ENCODE measurements at places on chromosomes 3 and 15.
A peak's percentile ranks its signal among the peaks of the same experiment; 100 is the strongest.

DNA sequence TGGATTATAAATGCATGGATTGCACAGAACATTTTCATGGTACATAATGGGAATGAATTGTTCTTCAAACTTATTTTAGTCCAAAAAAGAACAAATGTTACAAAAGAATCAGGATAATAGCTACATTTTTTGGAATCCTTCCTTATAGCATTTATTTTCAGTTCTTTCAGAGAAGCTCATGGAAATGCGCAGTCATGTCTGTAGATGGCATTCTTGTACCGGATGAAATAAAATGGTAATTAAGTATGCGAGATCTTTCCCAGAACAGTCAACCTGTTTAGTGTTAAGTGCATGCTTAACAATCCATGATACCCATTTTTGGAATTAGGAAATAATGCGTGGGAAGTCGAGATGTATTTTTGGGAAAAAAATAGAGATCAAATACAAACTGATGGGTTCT is 38.2 kb upstream of the GOLGA8B start:
- no peak for DNase-seq

- DNase-seq, result no peak
These were observed 461.9 kb upstream of the ONECUT1 start for GRCh38 chr15:53251996-53252395.

GRCh38 chr3:138426211-138426610 is 8.2 kb upstream of the ESYT3 start:
- DNase-seq, result no peak

DNA sequence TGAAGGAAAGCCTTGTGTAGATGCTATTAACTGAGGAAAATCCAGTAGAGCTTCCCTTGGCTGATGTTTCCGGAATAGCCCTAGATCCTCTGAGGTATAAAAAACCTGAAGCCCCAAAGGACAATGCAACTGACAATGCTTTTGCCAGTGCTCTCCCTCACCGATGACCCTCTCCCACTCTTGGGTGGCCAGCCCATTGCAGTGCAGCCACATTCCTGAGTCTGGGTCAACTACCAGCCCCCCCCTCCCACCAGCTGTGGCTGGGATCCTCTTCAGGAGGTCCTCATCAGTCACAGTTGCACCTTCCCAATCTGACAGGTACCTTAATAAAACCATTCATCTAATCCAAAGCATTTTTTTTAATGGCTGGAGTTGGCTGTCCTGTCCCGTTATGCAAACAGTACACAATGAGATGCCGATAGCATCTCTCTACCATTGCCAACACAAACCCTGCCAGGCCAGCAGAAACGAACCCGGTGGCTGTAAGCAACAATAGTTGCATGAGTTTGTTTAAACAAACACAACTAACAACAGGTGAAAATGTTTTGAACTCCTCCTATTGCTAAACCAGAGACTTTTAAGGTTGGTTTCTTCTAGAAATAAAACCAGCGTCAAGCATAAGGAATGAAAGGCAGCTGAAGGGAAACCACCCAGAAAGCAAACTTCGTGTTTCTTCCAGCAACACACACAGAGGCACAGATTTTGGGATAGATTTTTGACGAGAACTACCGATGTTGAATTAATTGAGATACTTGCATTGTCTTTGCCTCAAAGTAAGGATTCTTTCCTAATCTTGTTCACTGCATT is 128.3 kb upstream of the ARHGEF3 start:
- no peak for DNase-seq

GRCh38 chr15:60744826-60745460 is 266.0 kb upstream of the ICE2 start:
- no peak for DNase-seq

DNA sequence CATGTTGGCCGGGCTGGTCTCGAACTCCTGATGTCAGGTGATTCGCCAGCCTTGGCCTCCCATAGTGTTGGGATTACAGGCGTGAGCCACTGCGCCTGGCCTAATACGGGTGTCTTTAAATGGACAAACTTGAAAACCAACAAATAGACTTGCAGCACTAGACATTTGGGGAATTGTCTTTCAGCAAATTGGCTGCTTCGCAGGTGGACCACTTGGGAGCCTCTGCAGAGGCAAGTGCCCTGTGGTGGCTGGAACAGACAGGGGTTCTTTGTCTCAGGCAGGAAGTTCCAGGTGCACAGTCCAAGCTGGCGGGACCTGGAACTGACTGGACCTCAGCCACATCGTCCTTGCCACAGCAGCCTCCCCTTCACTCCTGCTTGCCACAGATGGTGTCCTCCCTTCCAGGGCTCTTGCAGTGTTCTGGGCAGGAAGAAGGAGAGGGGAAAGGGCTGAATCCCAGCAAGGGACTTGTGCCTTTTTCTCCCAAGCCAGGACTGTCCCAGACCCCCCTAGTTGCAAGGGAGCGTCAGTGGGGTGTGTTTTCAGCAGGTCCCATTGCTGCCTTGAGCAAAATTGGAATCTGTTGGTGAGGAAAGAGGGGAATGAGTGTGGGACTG is 94.3 kb downstream of the TBC1D2B start:
- DNase-seq, result no peak

DNA sequence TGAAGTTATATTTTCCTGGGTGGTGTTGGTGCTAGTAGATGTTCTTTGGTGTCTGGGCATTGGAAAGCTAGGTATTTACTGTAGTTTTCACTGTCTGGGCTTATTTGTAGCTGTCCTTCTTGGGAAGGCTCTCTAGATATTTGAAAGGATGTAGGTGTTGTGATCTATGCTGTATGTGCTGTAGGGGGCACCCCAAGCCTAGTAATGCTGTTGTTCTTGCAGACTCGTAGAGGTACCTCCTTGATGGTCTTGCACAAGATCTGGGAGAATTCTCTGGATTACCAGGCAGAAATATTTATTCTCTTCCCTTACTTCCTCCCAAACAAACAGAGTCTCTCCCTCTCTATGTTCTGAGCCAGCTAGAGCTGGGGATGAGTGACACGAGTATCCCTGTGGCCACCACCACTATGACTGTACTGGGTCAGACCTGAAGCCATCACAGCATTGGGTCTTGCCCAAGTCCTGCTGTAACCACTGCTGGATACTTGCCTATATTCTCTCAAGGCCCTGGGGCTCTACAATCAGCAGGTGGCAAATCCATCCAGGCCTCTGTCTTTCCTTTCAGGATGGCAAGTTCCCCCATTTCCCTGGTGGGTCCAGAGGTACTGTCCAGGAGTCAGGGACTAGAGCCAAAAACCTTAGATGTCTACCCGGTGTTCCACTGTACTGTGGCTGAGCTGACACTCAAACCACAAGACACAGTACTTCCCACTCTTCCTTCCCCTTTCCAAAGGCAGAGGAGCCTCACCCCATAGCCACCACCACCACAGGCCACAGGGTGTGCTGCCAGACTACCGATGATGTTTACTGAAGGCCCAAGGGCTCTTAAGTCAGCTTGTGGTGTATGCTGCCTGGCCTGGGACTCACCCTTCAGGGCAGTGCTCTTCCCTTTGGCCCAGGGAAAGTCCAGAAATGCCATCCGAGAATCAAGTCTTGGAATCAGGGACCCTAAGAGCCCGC is 195.2 kb upstream of the DPPA4 start:
- peak; percentile 52 for DNase-seq

DNA sequence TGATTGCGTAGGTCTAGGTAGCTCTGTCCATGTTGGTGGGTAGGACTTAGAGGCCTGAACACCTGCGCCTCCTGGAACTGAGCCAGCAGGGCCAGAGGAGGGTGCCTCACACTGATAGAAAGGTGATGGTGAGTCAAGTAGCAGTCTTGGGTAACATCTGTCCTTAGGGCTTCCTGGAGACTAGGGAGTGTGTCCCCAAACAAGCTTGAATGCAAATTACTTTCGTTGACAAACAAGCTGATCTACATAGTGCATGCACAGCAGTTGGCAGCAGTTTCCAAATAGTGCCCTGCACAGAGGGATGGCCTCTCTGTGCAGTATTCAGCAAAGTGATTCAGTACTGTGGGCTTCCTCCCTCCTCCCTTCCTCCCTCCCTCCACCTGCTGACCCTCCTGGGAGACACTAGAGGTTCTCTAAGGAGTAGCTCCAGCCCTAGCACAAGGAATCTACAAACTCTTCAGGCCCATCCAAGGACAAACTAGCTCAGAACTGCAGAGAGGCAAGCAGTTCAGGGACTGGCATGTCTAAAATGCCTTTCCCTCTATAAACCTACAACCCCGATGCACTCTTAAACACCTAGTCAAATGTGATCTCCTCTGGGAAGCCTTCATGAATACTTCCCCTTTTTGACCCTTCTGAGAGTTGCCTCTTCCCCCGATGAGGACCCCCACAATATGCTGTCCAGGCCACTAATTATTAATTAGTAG is 61.0 kb downstream of the TLE3 start:
- no peak for DNase-seq

DNA sequence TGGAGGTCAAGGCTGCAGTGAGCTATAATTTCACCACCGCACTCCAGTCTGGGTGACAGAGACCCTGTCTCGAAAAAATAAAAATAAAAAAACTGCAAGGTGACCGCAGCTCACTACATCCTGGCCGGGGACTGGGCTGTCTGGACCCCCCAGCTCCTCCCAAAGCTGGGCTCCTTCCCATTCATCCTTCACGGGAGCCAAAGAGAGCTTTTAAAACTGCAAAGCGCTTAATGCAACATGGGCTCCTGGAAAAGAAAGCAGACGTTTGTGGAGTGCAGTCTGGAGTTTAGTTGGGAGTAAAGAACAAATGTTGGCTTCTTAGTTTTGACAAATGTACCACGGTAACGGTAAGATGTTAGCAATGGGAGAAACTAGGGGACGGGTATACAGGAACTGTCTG is 12.1 kb downstream of the PLXND1 start:
- no peak for DNase-seq

- peak; percentile 5 for DNase-seq
These were observed 19.1 kb upstream of the TM4SF18 start for GRCh38 chr3:149352556-149352955.

GRCh38 chr3:40008796-40009195 is 199.4 kb downstream of the MYRIP start:
- DNase-seq, result no peak

DNA sequence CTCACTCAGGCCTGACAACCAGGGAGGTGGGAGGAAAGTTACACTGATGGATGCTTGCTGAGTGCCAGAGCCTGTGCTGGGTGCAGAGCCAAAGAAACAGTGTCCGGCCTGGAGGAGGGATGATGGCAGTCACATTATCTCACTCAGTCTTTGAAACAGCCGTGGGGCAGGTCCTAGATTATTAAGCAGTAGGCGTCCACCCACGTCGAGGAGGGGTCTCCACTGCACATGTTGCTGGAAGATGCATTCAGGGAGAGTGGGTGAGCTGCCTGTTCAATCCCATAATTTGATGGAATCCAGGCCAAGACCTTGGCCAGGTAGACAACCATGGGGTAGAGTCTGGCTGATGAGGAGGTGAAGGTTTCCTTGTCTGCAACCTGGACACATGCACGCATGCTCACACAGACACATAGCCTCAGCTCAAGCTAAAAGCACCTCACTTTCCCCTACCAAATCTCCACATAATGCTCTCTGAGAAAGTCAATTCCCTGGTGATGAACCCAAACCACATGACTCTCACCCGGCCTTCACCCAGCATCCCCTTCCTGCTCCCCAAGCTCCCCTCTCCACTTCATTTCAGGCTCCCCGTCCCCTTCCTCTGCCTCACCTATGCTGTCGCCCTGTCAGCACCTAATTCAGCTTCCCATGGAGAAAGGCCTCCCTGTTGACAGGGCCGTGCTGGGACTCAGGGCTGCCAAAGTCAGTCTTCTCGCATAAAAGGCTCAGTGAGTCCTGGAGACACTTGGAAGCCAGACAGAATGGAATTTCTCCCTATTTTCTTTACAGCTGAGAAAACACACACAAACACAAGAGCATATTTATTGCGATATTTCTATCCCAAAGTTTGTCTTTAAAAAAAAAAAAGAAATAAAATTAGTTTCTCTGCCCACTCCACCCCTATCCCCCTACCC is 29.8 kb downstream of the ACAN start:
- no peak for DNase-seq

DNA sequence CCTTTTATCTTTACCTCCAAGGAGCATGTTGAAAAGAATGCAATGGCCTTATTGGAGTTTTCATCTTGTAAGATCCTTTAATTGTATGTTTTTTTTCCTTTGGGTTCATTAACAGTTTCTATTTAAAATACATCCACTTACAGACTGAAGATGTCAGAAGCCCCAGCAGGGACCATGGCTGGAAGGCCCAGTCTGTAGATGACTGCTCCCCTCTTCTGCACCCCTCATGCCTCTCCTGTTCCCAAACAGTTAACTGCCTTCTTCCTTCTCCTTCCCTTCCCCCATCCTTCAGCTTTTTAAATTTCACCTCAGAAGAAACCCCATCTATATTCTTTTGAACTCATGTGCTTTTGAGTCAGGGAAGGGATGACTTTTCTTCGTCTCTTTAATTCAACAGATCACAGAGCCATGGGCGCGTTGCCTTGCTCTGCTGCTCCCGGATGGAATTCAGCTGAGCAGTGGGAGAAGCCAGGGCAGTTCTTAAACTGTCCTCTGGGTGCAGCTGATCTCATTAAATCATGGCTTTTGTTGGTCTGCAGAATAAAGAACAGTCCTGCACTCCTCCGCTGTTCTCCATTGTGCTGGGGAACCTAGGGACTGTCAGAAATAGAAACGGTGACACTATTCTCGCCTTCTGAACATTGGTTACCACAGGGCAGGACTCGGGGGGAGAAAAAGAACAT is 71.5 kb upstream of the EIF1B start:
- DNase-seq, result no peak

DNA sequence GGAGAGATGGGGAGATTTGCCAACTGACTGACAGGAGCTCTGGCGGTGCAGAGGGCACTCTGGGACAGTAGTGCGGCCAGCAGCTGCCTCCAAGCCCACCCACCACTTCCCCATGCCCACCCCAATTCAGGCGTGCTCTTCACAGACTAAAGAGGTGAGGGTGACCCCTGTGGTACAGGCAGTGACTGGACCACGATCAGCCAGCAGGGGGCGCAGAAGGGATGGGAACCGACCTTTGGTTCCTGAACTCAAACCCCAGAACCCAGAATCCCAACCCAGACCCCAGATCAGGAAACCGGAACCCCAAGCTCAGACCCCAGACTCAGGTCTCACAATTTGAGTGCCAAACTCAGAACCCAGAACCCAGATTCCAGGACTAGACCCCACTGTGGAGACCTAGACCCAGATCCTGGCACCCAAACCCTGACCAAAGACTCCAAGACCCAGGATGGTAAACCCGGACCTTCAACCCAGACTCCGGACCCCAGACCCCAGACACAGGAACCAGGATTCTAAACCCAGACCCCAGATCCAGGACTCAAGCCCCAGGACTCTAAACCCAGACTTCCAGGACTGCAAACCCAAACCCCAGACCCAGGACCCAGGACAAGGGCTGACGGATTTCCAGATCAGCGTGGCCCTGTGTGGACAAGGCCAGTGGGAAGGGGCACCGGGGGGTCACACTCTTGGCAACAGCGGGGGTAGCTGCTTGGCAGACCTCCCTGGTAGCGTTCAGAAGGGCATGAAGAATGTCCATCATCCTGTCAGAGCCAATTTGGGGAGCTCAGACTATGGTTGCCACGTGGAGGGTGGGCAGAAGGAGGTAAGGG is 3.7 kb upstream of the MYL3 start:
- DNase-seq, result peak; percentile 74

DNA sequence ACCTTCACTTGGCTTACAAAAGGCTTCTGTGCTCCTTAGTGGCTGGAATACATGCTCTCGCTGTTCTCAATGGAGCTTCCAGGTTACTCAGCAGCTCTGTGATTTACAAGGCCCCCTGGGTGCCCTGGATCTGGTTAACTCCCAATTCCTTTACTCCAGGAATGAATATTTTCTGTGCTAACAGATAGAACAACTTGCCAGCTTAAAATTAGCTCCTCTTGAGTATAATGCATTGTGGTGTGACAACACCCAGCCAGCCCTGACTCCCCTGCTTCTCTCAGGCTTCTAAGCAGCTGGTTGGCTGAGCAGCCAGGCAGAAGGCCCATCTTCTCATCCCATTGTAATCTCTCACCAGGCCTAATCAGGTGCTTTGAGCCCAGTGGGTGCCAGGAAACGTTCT is 246.4 kb downstream of the ALCAM start:
- DNase-seq, result no peak
